ENCODE measurements at places on chromosomes 5 and 9.

- no peak for DNase-seq
These were observed 612.6 kb upstream of the CLINT1 start for GRCh38 chr5:158471535-158471924.

GRCh38 chr9:83299571-83299970 lies 236.6 kb upstream of the RASEF start:
- DNase-seq: no peak

DNA sequence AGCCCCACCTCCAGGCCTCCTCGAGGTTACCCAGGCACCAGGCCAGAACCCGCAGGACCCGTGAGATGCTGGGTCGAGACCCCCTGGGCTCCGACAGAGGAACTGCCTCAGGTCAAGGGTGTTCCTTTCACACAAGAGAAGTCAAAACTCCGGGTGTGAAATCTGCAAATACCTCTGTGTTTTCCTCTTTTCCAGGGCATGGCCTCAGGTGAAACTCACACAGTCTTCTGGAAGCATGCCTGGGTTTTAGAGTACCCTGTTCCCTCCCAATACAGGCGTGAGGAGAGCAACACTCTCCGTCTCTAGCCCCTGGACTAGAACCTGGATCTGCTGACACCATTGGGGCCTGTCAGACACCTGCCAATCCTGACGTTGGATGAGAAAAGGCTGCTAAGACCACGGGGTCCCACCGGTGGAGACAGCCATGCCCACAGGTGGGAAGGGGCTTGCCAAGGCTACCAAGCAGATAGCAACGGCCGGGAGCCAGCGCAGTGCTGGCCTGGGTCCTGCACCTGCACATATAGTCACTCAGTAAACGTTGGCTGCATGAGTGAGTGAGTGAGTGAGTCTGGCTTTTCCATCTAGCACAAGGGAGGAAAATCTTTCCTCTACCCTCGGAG lies 182.0 kb upstream of the PPP1R26 start:
- DNase-seq: no peak

DNA sequence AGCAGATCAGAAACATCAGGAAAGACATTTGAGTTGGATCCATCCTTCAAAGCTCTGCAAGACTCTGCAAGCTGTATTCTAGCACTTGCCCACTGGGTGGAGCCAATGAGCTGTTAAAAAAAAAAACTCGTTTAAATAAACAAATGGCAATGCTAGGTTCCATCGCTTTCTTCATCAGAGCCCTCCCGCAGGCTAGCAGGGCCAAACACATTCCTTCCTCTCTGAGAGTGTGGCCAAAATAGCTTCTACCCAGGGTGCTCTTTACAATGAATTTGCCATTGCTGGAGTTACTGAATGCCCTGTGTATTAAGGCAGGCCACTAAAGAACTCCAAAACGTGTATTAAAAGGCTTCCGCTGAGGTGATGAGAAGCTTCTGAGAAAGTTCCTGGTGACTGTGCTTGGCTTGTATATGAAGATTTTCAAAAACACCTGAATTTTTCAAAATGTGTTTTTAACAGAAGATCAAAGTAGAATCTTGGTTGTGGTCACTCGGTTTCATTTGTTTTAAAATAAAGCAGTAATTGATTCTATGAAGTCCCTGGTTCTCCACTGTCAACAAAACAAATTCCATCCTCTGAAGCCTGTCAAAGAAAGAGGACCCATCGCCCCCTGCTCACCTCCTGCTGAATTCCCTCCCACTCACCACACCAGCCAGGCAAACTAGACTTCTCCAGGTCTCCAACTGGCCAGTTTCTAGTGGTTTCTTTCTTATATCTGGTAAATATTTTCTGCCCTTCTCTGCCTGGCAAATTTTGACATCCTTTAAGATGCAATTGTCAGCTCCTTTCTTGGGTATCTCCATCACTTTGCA lies 36.5 kb upstream of the EQTN start:
- DNase-seq: peak; percentile 89

GRCh38 chr9:91948597-91949391 lies 1.2 kb downstream of the ROR2 start:
- DNase-seq: no peak

GRCh38 chr5:8993031-8993430 lies 552.8 kb downstream of the SEMA5A start:
- no peak for DNase-seq

DNA sequence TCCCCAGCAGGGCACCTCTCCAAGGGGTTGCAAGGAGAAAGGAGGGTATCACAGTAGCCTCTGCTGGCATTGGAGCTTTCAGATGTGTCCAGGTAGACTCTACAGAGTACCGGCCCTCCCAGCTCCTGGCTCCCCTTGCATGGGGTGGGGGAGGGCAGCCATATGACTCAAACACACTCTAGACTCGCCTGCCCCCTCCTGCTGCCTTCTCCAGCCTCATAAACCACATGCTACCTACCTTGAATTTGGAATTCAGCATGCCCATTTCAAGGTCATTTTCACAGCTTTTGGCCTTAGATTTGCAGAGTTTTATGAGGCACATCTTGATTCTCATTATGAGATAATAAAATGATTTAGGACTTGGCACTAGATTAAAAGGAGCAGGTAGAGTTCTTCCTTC lies 32.8 kb upstream of the SMIM32 start:
- no peak for DNase-seq

DNA sequence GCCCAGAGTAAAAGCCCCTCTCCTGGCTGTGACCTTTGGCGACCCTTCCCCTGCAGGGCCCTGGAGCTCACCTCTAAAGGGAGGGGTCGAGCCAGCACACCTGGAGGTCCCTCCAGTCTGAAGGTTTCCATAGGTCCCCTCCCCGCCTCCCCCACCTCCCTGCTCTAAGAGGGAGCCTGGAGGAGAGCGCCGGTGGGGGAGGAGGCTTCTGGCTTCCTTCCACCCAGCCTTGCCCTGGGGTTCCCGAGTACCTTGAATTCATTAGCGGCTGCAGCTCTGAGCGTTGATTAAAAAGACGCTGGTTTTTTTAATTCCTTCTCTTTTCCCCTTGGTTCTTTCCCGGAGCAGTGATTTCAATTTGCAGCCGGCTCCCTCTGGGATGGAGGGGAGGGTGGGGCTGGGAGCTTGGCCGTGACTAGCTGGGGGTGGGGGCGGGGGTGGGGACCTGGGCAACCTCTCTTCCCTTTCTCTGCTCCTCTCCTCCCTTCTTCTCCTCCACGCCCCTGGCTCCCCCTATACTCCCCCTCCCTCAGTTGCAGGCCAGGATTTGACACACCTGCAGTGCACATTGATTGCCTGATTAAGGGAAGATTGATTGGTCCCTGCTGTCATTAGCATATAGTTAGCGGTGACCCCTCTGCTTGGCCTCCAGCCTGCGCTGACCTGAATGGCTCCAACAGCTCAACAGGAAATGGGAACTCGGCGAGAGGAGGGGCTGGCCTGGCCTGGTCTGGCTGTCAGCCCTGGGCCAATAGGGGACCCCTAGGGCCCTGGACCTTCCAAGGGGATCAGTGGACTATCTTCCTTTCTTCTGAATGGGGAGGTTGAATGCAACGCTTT lies 67.5 kb upstream of the RAPGEF1 start:
- no peak for DNase-seq

DNA sequence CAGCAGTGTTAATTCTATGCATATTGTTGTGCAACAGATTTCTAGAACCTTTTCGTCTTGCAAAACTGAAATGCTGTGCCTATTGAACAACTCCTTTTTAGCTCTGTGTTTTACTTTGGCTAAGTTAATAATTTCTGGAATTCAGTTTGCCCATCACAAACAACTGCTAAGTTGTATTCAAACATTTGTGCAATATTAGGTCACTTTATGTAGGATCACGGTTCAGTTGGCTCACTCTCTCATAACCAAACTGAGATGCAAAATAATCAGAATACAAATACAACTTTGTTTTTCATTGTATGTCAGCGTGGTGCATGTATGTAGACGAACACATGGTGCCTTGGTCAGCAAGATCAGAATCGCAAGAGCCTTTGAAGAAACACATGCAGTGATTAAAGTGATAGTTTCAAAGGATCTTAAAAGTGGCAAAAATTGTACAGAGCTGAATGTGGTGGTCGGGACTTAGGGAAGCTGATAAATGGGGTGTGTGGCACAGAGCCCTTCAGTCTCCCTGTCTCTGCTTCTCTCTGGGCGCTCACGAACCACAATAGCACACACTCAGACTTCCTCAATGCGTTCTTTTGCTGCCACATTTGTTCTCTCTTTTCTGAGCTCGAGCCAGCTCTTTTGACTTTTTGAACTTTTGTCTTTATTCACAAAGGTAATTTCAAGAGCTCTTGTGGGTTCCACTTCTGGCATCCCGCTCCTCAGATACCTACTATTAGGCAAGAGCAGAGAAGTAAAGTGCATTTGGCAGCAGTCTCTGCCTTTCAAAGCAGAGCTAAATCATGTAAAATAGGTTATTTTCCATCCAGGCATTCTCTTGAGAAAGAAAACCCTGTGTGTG lies 112.4 kb upstream of the CTSL start:
- no peak for DNase-seq

GRCh38 chr5:81125959-81126358 lies 107.2 kb upstream of the CKMT2 start:
- DNase-seq: no peak

DNA sequence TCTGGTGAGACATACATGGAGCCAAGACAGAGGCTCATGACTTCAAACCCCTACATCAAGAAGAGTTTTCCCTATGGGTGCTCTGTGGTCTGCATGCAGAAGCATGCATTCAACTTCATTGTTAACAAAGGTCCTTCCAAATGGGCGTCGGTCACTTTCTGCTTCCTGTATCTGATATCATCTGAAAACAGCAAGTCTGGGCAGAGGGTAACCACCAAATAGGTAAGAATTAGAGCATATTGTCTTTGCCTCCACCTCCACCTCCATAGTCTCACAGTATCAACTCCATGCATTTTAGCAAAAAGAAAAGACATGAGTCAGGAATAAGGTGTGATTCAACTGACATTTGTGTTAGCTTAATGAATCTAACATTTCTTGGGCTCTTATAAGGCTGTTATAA lies 462.9 kb downstream of the DMRT2 start:
- no peak for DNase-seq

- DNase-seq: no peak
These were observed 17.2 kb downstream of the TRIM14 start for GRCh38 chr9:98101868-98102273.
